ENCODE measurements at places on chromosomes 3 and 15. TPM values are rescaled to one million over a fixed set of nuclear protein-coding genes. Genes with fewer than 3 reads are reported as not detected.

GMNC gene
- 2.1 TPM for polyA plus RNA-seq

CALML4 gene
- 54.7 TPM for polyA plus RNA-seq

ARPIN gene
- 11.7 TPM for polyA plus RNA-seq

LSAMP gene
- polyA plus RNA-seq, result 1.4 TPM

CDHR4 gene
- polyA plus RNA-seq, result not detected

TJP1 gene
- 17.7 TPM for polyA plus RNA-seq

UBP1 gene
- polyA plus RNA-seq, result 20.4 TPM

TMEM207 gene
- 21.2 TPM for polyA plus RNA-seq

FES gene
- 9.3 TPM for polyA plus RNA-seq

- DNase-seq, result no peak
Observed at GRCh38 chr3:155286736-155287135, 6.7 kb downstream of the STRIT1 start.

DNA sequence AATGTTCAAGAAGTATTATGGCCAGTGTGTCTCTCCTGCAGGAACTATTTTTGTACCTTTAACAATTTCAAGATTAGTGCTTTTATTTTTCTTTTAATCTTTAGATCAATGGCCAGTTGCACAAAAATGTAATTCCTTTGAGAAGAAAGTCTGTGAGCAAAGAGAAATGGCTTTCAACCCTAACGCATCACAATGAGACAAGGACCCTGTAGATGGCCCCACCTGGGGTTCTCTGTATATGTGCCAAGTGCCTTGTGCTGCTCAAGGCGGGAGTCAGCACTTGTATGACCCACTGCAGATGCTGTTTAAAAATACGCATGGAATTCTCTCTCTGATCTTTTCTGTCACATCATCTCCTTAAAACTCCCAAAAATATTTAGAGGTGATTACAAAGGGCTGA lies 453.4 kb downstream of the OCA2 start:
- DNase-seq, result no peak

DNA sequence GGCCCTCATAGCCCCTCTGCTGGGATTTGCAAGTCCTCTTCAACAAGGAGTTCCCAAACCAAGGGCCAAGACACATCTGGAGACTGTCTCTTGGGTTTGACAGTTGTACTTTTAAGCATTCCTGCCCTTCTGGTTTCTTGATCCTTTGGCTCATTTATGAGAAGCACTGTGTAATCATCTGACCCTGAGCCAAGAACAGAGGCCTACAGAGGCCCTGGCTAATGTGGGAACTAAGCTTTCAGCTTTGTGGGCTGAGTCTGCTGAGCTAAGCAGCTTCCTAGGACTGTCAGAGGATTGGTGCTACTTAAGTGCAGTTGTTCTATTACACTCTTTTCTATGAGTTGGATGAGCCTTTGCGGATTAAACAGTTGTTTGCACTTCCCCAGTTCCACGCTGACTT lies 178.3 kb downstream of the KBTBD8 start:
- DNase-seq, result no peak

DNA sequence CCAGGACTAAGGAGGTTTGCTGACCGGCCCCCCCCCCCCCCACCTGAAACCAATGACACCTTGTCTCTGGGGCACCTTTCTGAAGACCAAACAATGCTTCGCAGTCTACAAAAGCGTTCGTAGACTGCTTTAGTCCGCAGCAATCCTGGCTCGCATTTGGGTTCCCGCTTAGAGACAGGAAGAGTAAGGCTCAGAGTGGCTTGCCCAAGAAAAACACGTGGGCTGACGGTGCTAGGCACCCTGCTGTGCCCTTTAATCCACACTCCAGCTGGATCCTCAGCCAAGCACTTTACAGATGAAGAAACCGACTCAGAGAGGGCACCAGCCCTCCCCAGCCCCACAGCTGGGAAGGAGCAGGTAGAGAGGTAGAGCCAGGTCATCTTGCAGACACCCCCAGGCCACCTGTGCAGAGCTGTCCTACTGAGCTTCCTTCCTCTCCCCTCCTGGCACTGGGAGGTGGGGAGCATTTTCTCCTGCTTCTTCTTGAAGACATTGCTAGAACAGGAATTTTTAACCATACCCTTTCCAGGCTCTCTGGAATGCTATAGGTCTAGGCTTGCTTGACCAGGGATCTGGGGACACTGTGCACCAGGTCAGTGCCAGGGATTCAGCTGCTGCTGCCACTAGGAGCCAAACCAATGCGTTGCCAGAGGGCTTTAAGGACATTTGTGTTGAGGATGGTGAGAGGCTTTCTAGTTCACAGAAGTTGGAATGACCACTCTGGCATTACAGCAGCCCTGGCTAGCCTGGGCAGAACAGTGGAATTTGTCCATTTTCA lies 1.0 kb upstream of the KLF15 start:
- DNase-seq, result no peak

DNA sequence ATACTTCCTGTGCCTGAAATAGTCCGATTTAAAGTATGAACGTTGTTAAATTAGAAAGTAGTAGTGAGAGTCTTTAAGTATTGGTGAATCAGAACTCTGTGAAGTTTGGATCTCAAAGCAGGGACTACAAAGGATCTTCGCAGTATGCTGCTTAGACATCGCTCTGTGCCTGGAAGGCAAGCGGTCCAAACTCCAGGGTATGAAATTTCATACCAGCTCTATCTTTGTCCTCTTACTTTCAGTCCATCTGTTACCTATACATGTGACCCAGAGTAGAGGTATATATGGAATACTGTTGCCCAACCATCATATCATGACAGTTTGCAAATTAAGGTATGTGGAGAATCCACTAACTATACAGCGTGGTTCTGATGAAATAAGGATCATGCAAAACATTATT lies 34.5 kb downstream of the VPS8 start:
- no peak for DNase-seq

GRCh38 chr15:46316024-46316423 lies 681.2 kb downstream of the SQOR start:
- DNase-seq, result peak; percentile 30

DNA sequence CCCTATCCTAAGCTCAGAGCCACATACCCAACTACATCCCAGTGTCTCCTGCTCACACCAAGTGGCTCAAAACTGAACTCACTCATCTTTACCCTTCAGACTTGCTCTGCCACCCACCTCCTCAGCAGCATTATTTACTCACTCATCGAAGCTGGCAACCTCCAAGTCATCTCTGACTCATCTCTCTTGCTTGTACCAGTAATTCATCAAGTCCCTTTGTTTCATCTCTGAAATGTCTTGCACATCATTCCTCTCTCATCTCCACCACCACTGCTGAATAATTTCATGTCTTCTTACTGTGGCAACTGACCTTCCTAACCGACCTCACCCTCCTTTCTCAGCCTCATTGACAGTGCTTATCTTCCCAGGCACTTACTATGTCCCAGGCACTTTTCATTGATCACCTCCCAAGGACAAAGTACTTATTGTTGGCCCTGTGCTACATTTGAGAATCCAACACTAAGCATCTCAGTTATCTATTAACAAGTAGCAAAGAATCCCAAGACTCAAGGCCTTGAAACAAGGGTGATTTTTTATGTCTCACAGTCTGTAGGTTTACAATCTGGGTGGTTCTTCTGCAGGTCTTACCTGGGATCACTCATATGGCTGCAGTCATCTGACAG lies 82.0 kb downstream of the MRPL46 start:
- DNase-seq, result no peak

DNA sequence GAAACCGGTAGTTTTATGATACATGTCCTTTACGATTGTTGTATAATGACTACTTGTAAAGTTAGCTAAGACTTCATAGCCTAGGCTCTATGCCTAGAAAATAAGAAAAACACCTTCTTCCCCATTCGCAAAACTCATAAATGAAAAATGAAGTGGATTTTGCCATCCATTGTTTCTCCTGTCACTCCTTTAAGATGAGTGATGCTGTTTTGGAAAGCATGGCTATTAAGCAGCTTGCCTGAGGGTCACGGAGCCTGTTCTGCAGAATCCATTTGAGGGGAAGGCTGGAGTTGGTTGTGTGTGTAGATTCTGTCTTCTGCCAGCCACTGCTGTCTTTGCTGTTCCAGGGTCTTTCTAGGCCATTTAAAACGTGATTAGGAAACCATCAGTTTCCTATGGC lies 31.5 kb downstream of the ROBO2 start:
- DNase-seq, result no peak

- peak; percentile 44 for DNase-seq
Observed at GRCh38 chr15:95470997-95471689, 859.4 kb upstream of the NR2F2 start.

DNA sequence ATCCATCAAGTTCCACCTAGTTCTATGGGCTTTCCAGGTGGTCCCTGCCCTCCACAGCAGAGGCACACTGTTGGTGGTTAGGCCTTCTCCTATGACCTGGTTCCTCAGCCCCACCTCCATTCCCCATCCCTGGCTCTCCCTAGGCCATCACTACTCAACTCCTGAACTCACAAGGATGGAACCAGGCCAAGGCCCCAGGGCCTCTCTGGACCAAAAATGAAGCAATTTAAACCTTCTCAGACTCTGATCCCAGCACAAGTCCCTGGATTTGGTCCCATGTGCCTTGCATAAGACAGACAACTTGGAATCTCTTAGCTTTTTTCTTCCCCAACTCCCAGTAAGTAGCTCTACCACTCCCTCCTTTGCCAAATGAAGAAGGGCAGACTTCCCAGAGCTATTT lies 14.4 kb upstream of the ACAN start:
- DNase-seq, result no peak

- no peak for DNase-seq
Observed at GRCh38 chr15:87973501-87974215, 282.9 kb downstream of the NTRK3 start.

DNA sequence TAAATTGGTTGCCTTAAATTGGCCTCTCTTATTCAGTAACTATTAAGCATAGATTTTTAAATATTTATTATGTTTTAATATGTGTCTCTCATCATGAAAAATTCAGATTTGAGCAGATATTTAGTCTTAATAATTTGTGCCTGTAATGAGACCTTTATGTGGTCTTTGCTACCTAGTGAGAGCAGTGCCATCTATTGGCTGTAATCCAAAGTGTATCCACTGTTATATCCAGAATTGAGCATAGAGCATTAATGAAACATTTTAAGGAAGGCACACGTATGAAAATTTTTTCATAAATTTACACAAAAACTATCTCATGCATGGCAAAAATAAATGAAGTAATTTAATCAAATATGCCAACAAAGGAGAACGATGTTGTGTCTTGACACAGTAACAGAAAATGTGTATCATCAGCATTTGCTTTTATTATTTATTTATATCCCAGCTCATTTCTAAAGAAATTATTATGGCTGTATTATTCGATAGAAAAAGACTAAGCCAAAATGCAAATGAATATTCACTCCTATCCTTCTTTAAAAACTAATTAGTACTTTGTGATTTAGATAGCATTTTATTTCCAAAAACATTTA lies 203.5 kb downstream of the RSRC1 start:
- peak; percentile 46 for DNase-seq

DNA sequence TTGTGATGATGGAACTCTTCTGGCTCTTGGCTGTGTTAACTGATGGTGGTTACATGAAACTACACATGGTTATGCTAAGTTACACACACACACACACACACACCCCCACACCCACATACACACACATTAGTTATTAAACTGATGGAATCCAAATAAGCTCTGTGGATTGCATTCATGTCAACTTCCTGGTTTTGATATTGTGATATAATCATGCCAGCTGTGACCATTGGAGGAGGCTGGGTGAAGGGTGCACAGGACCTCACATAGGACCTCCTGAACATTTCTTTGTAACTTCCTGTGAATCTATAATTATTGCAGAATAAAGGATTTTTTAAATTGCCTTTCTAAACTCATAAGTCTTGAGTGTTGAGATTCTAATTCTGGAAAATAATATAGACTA lies 58.9 kb upstream of the LIMD1 start:
- no peak for DNase-seq

DNA sequence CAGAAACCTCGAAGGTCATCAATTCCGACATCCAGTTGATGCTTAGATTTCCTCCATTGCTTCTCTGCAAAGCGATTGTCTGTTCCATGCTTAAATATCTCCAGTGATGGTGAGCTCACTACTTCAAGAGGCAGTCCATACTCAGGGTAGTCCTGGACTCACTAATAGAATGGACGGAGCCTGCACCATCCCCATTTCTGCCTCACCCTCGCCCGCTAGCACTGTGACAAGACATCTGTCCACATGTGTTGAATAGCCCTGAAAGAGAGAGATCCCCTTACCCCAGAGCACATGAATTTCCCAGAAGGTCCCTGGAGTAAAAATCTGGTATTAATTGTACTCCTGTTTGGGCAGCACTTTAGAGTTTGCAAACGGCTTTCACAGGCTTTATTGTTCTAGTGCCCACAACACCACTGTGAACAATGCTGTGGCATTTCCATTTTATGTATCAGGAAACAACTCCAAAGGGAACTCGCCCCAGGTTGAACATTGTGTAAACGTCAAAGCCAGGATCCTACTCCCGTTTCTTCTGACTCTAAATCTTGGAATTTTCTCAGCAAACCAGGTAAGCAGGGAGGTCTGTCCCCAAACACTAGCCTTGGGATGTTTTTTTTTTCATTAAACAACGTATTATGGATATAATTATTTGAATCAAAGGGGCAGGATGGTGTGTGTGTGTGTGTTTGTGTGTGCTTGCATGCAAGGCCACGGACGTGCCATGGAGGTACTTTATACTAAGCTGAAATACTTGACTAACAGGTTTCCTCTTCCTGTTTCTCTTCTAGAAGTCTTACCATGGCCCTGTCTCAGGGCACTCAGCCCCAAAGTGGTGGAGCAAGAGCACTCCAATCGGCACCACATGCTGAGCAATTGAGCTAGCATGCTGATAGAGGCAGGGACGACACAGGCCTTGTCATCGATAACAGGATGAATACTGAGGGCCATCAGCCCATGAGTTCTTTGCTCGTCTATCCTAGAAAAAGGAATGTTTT lies 198.3 kb downstream of the OPA1 start:
- DNase-seq, result peak; percentile 77

GRCh38 chr15:62450061-62450460 lies 285.0 kb upstream of the C2CD4B start:
- DNase-seq, result no peak

- no peak for DNase-seq
Observed at GRCh38 chr3:141854599-141854998, 21.8 kb upstream of the ATP1B3 start.

DNA sequence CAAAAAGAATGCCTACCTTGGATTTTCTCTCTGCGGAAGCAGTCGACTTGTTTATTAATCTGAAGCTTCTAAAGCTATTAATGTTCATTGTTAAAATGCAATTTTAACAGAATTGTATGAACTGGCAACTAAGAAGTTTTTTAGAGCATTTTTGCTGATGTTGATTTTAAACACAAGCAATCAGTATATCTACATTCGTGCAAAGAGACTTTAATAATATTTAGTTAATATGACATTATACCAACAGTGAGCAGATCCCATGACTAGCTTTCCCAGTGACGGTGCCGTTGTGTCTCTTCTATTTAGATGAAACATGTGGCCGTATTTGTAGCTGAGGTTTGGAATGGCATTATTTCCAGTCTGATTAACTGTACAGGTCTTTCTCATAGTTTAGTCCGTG lies 88.0 kb downstream of the PEX5L start:
- no peak for DNase-seq

Data from kidney (tissue), 22 donors.